Left lung (tissue), 14 donors: ENCODE measurements at places on chromosomes 3 and 15.
A peak's percentile ranks its signal among the peaks of the same experiment; 100 is the strongest.

- no peak for DNase-seq
Measured at GRCh38 chr3:172094621-172095557, 55.5 kb downstream of the FNDC3B start.

GRCh38 chr15:33116198-33116597 lies 78.3 kb downstream of the FMN1 start:
- no peak for DNase-seq

- DNase-seq, result no peak
Measured at GRCh38 chr3:45407600-45407999, 19.2 kb downstream of the LARS2 start.

DNA sequence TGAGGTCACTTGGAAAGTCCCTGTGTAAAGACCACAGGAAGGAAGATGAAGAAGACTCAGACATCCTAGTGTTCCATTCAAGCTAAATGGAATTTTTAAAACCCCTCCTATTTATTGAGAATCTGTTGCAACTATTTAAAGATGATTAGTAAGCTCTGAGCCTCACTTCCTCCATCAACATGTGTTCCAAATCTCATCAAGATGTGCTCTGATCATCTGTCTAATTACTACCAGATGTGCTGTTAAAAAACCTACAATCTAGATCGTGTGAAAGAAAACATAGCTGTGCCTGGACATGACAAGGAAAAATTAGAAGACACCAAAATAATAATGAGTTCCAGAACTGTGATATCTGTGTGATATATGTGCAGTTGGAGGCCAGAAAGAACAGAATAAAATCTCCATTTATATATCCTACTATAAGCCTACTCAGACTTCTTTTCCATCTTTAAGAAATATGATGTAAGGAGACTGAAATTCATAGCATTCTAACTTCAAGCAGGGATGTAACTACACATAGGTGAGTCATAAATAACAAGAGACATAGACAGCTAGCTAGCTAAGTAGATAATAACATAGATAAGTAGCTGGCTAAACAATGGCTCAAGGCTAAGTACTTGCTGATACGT lies 7.8 kb downstream of the XPC start:
- DNase-seq, result no peak

- DNase-seq, result no peak
Measured at GRCh38 chr3:106936337-106936736, 440.9 kb upstream of the CCDC54 start.

DNA sequence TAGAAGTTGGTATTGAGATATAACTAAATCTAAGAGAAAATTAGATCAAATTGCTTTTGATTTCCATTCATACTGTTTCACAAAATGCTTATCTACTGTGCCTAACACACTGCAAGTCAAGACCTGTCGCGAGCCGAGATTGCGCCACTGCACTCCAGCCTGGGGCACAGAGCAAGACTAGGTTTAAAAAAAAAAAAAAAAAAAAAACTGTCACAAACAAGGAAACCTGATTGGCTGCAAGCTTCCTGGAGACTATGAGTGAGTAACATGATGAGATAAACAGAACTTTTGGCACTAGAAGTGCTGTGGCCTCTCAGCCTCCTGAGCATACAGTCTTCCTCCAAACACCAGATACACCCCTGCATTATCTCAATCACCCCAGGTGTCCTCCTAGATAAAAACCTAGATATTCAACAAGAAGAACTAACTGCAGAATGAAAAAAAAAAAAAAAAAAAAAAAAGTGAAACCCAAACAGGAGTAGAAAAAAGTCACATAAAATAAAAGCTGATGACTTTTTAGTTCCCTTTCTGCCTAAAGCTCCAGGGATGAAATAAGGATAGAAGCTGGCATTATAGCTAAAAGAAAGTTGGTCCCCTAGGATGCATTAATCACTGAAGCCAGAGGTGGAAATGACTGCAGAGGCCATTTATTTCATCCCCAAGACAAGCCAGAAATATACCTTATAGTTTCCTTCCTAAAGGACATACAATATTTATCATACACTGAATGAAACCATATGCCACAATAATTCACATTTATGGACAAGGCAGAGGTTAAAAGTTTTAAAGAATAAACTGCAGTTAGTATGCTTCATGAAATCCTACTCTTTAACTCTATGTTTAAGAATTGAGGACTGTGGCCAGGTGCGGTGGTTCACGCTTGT lies 82.4 kb downstream of the P3H2 start:
- DNase-seq, result no peak

- DNase-seq, result no peak
Measured at GRCh38 chr3:11625376-11626083, 18.2 kb downstream of the VGLL4 start.

DNA sequence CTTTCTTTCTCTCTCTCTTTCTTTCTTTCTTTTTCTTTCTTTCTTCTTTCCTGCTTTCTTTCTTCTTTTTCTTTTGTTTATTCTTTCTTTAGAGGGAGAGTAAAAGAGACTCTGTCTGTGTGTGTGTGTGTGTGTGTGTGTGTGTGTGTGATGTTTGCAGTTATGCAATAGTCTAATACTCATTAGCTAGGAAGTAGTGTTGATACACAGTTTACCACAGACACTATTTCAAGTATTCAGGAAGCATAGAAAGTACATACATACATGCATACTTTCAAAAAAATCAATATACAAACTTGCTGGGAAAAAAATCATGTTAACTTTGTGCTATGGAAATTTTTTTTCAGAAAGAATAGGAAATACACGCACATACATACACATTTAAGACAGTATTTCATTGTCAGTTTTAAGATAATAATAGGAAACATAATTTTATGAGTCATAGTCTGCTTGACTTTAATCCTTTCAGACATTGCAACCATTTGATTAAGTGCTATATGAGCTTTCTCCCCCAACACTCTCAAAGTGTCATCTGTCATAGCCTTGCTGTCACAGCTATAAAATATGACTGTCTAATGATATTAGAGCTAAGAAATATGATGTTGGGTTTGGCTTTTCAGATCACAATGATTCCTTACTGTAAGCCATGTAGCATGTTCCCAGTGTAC lies 74.9 kb upstream of the EPHA3 start:
- DNase-seq, result peak; percentile 6

DNA sequence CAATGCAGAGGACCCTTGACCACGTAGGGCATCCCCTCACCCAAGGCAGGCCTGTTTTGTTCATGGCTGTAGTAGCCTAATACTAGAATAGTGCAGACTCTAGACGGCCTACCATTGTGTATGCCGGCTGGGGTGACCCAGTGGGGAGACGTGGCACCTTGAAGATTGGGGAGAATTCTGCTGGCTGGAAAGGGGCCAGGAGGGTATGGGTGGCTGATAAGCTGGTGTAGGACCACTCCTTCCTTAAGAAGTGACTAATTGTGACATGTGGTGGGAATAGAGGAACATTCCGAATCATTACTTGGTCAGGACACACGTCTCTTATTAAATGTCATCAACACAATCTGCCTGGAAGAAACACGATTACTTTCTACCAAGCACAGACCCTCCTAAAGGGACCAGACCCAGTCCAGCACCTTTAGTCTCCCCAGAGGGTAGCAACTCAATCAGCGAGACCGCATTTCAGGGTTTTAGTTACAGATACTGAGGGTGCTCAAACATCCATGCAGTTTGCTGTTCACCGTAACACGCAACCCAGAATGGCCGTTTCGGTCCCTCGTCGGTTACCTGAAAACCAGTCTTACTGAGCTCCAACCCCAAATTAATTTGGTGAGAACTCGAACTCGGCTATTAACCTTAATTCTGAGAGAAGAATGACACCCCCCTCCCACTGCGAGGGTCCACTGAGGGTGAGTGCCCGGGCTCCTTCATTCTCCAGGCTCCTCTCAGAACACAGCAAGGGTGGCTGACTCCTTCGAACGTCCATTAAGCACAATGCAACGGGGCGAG lies 1.6 kb upstream of the KLF13 start:
- DNase-seq, result no peak

DNA sequence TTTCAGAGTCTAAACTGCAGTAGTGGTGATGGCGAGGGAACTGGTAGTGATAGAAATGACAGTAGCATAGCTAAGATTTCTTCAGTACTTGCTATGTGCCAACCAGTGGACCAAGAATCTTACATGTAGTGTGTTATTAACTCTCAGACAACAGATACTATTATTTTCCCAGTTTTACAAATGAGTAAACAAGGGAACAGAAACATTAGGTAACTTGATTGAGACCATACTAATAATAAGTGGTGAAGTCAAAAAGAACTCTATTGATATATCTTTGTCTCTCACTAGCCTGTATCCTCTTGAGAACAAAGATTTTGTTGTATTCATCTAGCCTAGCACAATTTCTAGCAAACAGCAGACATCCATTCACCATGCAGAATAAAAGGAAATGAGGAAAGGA lies 250.1 kb downstream of the ZBTB20 start:
- no peak for DNase-seq

DNA sequence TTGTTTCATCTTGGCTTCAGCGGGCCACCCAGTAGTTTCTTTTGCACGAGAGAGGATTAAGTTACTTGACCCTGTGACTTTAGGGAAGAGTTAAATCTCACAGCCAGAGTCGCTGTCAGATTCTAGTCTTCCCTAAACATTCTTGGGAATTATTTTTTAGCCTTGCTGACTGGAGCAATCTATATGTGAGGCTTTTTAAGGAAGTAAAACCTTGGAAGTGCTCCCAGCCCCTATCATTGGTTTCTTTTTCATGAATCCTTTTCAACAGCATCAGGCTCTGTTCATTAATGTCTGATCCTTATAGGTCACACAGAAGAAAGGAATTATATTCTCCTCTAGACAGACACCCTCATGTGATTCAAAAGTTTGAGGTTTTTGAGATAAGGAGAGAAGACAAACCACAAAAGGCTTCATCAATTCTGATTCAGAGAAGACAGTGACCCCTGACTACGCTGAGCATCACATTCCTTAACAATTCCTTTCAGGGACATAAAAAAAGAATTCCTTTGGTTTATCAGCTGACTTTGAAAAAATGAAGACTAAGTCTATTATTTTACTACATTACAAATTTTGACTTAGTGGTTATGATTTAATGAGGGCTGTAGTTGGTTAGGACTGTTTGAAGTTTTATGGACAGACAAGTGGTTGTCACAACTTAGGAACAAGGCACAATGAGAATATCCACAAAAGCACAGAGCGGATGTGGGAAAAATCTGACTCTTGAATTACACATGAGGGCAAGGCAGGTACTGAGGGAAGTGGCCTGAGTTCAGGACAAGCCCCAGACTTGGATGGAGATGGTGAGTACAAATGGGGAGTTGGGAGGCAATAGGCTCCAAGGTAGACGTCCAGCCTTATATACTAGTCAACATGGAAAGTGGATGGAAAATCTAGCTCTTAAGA lies 171.1 kb upstream of the STT3B start:
- no peak for DNase-seq

DNA sequence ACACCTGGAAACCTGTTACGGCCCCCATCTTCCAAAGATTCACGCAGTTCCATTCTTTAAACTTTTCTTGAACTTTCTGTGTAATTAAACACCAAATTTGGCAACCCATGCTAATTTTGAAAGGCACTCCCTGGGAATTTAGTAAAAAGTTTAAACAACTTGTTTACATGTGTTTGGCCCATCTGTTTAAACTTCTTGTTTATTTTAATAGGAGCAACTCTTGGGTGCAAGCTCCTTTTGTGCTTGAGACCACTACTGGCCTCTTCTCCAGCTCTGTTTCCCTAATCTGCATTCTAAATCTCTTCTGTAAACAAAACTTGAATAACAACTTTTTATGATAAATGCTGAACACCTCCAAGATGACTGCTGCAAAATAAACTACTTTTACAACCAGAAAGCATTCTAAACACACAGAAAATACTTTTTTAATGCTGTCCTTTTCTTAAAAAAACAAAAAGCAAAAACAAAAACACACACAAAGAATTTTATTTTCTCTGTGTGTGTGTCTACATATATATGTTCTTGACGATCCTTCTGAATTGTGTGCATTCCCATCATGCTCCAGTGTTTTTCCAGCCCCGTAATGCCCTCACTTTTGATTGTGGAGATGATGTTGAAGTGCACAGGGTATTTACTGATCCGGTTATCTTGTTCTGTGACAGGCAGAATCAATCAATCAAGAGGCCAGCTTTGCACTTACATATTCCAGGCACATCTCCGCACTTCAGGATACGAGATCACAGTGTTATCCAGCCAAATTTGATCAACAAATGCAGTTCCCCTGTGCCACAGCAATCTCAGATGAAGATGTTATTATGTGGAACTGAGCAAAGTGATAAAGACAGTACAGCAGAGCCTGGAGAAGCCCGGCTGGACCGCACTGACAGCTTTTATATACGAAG lies 416.9 kb downstream of the FOXP1 start:
- DNase-seq, result no peak

GRCh38 chr15:91214675-91215590 lies 114.9 kb downstream of the SV2B start:
- no peak for DNase-seq

- DNase-seq, result no peak
Measured at GRCh38 chr15:62841891-62842559, 200.5 kb upstream of the TPM1 start.

- no peak for DNase-seq
Measured at GRCh38 chr3:16101295-16102186, 72.9 kb upstream of the GALNT15 start.

GRCh38 chr3:32758375-32758753 lies 59.4 kb upstream of the TRIM71 start:
- no peak for DNase-seq

- peak; percentile 64 for DNase-seq
Measured at GRCh38 chr3:173617490-173617889, 219.9 kb downstream of the NLGN1 start.

DNA sequence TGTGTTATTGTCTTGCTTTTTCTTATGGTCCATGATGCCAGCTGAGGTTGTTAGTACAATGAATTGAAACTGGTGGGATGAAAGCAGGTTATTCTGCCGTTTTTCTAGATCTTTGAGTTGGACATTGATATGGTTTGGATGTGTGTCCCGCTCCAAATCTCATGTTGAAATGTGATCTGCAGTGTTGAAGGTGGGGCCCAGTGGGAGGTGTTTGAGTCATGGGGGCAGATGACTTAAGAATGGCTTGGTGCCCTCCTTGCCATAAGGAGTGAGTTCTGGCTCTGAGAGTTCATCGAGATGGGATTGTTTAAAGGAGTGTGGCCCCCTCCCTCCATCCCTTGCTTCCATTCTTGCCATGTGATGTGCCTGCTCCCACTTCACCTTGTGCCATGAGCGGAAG lies 80.3 kb upstream of the PIAS1 start:
- no peak for DNase-seq

GRCh38 chr15:40286061-40286532 lies 3.2 kb upstream of the ANKRD63 start:
- DNase-seq, result no peak

- DNase-seq, result no peak
Measured at GRCh38 chr3:123098426-123099330, 31.9 kb downstream of the PDIA5 start.

- DNase-seq, result no peak
Measured at GRCh38 chr3:123739754-123740153, 144.4 kb downstream of the MYLK start.

GRCh38 chr3:24062916-24063315 lies 117.8 kb downstream of the NR1D2 start:
- DNase-seq, result no peak
